Left hindlimb (tissue), 1 donor: ENCODE measurements at places on chromosomes 11 and 22.

GRCh38 chr22:22772396-22772795 is 115.2 kb upstream of the IGLL5 start:
- no peak for DNase-seq

DNA sequence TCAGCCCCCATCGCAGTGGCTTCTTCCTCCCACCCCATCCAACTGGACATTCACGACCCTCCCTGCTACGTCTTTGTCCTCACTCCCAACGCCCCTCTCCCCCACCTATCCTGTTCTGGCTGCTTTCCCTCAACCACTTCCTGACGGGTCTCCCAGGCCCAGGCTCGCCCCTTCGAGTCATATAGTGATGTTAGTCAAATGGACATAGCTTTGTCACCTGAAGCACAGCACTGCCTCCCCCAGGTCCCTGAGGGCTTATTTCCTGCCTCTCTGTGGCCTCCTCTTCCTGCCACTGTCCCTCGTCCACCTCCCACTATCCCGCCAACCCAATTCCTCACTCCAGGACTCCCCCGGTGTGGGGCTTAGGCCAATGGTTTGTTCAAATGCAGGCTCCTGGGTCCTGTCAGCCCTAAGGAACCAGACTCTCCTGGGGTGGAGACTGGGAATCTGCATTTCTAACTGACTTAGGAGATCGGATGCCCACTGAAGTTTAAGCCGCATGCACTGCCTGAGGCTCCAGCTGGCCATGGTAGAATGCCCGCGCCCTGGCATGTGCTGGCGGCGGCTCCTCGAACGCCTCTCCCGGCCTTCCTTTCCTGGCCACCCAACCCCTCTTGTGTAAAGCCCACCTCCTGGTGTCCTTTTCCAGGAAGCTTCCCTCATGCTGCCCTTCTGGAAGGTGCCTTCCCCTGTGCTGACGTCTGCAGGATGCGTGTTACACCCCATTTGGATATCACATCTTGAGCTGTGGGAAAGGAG is 18.3 kb downstream of the SUN2 start:
- DNase-seq = peak; percentile 27

DNA sequence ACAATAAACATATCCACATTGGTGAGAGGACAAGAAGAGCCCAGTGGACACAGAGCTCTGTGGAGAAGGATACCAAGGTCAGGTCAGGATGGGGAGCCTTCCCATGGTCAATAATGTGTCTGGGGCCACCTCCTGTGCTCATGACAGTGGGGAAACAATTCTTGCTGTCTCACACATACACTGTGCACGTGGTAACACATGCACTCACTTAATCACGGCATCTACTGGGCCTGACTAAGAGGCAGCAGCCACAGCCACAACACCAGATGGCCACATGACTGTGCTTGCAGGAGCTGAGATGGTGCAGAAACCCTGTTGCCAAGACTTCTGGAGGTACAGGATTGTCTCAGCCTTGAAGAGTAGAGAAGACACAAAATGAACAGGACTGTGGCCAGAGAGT is 28.6 kb downstream of the C22orf42 start:
- no peak for DNase-seq

- DNase-seq = no peak
Measured at GRCh38 chr11:124961972-124962609, 8.1 kb downstream of the CCDC15 start.

- no peak for DNase-seq
Measured at GRCh38 chr11:92045301-92045700, 179.3 kb upstream of the FAT3 start.

GRCh38 chr11:1702506-1702905 is 5.5 kb downstream of the KRTAP5-6 start:
- no peak for DNase-seq

DNA sequence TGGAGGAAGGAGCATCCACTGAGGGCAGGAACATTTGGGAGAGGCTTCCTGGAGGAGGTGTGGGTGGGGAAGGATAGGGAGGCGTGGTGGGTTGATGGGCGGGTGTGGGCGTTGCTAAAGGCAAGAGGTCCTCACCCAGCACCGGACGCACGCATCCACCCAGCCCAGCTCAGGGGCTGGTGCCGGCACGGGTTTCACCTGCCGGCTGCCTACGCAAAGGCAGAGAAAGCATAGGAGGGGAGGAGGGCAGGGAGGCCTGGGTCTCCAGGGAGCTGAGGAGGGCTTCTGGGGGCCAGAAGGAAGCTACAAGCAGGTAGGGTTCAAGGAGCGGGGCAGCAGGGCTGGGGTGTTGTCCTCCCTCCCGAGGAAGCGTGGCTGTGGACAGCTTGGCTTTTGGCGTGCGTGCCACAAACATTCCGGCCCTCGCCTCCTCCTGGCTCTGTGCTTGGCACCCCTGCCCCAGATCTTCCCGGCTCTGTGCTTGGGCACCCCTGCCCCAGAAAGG is 7.8 kb downstream of the SSH3 start:
- no peak for DNase-seq

GRCh38 chr11:60739114-60739513 is 14.6 kb downstream of the MS4A18 start:
- no peak for DNase-seq

DNA sequence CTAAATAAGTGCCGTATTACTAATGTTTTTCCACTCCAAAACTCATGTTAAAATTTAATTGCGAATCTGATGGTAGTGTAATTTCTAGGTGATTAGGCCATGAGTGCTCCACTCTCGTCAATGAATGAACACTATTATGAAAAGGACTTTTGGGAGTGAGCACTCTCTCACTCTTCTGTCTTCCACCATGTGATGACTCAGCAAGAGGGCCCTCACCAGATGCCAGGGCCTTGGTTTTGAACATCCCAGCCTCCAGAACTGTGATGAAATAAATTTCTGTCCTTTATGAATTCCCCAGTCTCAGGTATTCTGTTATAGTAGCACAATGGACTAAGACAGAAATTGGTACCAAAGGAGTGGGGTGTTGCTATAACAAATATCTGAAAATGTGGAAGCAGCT is 8.1 kb downstream of the JRKL start:
- no peak for DNase-seq

DNA sequence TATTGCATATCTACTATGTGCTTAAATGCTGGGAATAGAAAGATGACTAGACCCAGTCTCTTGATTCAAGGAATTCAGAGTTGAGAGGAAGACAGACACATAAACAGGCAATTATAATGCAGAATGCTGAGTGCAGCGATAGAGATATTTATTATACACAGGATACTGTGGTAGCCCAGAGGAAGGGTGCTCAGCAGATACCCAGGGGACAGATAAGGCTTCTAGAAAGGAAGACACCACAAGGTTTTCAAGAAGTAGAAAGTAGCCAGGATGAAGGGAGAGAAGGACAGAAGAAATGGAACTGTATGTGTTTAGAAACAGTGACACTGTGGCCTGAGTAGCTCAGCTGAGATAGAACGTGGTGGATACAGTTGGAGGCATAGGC is 79.4 kb upstream of the NNMT start:
- DNase-seq = no peak

DNA sequence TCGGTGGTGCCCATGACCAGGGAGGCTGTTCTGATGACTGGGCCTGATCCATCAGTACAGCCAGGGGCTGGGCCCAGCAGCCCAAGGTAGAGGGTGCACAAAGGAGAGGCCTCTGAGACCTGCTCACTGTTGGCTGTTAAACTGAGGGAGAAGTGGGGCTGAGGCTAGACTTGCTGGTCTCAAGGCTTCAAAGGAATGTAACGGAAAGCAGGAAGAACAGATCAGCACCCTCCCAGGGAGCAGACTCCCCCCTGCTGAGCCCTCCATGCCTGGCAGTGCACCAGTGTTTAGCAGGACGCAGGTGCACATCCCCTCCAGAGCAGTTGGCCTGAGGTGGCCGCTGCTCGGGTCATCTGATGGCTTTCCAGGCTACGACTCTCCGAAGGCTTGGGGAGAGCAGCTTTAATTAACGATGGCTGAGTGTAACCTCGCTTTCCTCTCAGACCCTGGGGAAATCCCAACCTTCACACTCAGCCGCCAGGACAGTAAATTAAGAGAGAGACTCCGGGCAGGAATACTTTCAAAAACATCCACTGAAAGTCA is 255.7 kb upstream of the NARS2 start:
- no peak for DNase-seq

- DNase-seq = no peak
Measured at GRCh38 chr11:110481523-110481922, 51.8 kb downstream of the FDX1 start.

GRCh38 chr11:44256673-44257291 is 53.2 kb downstream of the ALX4 start:
- no peak for DNase-seq

GRCh38 chr11:134560566-134561330 is 148.7 kb upstream of the B3GAT1 start:
- peak; percentile 53 for DNase-seq

GRCh38 chr11:126890561-126890960 is 110.0 kb downstream of the KIRREL3 start:
- no peak for DNase-seq

GRCh38 chr11:75305993-75306392 is 45.5 kb downstream of the ARRB1 start:
- no peak for DNase-seq

GRCh38 chr22:37298748-37299495 is 16.6 kb downstream of the CYTH4 start:
- no peak for DNase-seq

DNA sequence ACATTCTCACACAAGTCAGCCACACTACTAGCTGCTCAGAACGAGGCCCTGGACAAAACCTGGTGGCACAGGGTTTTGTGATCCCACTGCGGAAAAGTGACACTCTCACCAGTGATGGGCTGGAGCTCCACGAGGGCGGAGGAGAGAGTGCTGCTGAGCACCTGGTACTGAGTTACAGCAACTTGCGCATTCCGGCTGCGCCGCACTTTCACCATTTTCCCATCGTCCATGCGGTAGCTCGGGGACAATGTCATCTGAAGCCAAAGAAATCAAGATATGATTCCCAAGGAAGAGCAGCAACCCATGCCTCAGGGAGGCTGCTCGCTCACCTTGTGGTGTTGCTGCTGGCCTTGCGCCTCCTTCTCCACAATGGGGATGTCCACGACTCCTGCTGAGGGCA is 6.1 kb downstream of the RPUSD4 start:
- no peak for DNase-seq

- no peak for DNase-seq
Measured at GRCh38 chr22:41501209-41501608, 32.3 kb downstream of the ACO2 start.

DNA sequence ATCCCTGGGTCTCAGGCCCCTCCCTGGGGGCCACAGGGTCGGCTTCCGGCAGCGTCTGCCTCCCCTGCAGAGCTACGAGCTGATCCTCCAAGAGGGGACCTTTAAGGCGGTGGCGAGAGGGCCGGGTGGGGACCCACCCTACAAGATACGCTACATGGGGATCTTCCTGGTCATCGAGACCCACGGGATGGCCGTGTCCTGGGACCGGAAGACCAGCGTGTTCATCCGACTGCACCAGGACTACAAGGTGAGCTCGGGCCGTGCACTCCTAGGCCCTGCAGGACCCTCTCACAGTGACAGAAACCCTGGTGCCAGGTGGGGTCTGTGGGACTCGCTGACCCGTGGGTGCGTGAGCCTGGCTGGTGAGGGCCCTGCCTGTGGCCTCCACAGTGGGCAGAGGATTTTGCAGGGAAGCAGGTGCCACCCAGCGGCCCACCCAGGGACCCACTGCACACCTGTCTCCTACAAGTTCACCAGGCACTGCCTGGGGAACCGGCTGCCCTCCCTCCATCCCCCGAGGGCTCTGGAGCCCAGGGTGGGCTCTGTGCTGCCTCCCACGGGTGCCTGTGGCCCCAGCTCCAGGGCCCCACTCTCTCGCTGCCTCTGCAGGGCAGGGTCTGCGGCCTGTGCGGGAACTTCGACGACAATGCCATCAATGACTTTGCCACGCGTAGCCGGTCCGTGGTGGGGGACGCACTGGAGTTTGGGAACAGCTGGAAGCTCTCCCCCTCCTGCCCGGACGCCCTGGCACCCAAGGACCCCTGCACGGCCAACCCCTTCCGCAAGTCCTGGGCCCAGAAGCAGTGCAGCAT is 13.7 kb downstream of the MUC5B start:
- peak; percentile 16 for DNase-seq

- no peak for DNase-seq
Measured at GRCh38 chr11:133723056-133723455, 122.3 kb downstream of the SPATA19 start.

DNA sequence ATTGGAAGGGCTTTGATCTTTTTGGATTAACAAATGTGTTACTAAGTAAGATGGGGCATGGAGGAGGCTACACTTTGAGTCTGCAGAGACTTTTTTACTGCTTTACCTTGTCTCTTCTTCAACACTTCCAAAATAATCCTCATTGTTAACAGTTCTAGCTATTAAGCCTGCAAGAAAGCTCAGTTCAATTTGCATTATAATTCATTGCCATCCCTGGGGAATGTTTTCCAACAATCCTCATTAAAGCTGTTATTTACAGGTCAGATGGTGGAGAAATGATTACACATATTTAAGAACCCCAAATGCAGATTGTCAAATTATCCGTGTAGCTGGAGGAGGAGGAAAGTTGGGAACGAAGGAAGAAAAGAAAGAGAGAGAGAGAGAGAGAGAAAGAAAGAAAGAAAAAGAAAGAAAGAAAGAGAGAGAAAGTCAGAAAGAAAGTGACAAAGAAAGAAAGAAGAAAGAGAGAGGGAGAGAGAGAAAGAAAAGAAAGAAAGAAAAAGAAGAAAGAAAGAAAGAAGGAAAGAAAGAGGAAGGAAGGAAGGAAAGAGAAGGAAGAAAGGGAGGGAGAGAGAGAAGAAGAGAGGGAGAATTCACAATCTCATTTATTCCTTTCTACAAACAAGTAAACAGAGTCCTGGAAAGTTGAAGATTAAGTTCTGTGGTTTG is 443.9 kb downstream of the INSC start:
- DNase-seq = no peak

- DNase-seq = no peak
Measured at GRCh38 chr11:125874556-125875124, 12.8 kb upstream of the HYLS1 start.

- DNase-seq = no peak
Measured at GRCh38 chr11:29119116-29119515, 897.7 kb downstream of the KCNA4 start.
